ENCODE measurements at places on chromosomes 3 and 15. TPM values are rescaled to one million over a fixed set of nuclear protein-coding genes. Genes with fewer than 3 reads are reported as not detected.

DNA sequence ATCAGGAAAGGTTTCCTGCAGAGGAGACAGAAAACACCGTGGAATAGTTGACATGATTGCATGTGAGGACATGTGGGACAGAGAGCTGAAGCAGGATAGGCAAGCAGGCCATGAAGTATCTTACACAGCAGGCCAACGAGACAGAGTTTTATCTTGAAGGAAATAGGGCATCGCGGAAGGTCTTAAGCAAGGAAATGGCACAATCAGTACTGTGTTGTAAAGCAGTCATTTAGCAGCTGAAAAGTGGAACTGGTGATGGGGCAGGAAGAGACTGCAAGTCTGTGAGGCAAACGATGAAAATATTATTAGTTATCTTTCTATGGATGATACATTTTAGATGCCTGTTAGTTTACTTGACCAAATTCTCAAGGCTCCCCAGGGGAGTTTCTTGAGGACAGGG is 535.1 kb downstream of the SOX2 start:
- no peak for DNase-seq

DNA sequence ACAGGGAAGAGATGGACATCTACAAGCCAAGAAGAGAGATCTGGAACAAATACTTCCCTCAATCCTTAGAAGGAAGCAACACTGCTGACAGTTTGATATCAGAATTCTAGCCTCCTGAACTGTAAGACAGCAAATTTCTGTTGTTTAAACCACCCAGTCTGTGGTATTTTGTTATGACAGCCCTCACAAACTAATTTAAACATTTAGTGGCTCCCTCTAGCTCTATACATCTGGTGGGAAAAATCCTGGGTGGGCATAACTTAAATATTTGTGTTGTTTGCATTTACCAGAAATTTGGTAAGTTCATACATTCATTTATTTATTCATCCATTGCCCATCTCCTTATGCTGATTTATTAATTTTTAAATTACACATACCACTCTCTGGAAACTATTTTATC is 62.5 kb upstream of the GSK3B start:
- DNase-seq: no peak

DNA sequence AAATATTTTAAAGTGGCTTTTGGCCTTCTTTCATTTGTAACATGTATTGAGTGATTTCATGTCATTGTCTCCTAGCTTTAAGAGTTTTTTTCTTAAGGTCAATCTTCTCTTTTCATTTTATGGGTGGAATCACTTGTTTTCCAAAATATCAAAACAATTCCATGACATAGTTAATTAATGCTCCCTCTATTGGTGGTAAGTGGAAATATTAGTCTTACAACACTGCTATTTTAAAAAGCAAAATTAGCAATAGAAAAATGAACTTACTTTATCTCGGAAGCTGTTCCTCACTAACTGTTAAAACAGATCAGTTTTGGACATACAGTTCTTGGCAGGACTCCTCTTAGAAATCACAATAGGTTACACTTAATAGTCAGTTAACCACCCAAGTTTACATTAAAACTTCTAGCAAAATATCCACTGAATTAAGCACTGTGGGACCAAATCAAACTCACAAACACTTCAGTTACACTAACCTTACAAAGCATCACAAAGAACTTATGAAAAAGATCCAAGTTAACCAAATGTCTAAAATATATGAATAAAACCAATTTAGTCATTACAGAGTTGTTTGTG is 42.4 kb downstream of the TIGIT start:
- no peak for DNase-seq

DNA sequence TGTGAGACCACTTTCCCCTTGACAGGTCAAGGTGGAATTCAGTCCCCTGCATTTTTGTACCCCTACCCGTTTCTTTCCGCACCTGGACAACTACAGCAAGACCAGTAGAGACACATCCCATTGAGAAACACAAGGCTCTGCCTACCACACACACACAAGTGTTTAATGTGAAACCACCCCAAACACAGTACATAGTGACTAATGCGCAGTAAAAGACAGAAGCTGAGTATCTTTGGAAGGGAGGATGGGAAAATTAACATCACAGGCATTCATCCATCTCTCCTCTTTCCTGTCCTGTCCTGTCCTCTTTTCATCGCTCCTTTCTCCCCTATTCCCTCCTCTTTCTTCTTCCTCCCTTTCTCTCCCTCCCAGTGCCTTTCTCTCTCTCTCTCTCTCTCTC is 64.8 kb downstream of the SCN11A start:
- DNase-seq: no peak

DNA sequence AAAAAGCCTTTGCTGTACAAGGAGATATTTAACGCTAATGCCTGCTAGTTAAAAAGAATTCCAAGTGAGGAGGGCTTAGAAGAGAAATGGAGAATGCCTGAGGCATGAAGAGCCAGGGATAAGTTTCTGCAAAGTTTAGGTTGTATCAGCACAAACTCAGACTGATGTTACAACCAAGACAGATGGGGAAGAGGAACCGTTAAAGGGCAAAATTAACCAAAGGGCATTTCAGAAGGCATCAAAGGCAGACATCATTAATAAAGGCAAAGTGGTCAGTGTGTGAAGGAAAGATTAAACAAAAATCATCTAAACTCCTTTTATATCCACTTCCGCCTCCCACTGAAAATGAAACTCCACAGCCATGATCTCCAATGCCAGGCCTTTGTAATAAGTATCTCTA is 7.0 kb downstream of the MYO5A start:
- no peak for DNase-seq

- DNase-seq: no peak
Measured at GRCh38 chr3:48966367-48966766, 23.7 kb upstream of the P4HTM start.

DNA sequence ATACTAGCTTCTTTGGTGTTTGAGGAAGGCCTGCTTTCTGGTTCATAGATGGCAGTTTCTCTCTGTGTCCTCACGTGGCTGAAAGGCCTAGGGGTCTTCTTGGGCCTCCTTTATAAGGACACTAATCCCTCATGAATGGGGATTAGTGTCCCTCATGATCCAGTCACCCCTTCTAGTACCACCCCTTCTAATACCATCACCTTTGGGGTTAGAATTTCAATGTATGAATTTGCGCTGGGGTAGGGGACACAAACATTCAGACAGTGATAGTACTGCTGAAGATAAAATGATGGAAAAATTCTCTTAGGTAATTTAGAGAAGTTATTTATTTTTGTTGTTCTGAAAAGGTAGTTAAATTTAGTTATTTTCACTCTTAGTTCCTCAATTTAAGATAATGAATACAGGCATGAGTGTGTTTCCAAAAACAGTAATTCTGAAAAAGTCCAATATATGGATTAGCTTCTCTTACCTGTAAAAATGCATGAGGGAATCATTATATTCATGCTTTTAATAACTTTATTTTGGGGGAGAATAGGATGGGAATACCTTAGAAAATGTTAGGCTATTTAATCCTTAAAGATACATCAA is 103.6 kb downstream of the FNDC3B start:
- no peak for DNase-seq

GRCh38 chr3:66490984-66491383 is 9.8 kb downstream of the LRIG1 start:
- DNase-seq: no peak

- no peak for DNase-seq
Measured at GRCh38 chr3:37729119-37729518, 132.6 kb upstream of the CTDSPL start.

DNA sequence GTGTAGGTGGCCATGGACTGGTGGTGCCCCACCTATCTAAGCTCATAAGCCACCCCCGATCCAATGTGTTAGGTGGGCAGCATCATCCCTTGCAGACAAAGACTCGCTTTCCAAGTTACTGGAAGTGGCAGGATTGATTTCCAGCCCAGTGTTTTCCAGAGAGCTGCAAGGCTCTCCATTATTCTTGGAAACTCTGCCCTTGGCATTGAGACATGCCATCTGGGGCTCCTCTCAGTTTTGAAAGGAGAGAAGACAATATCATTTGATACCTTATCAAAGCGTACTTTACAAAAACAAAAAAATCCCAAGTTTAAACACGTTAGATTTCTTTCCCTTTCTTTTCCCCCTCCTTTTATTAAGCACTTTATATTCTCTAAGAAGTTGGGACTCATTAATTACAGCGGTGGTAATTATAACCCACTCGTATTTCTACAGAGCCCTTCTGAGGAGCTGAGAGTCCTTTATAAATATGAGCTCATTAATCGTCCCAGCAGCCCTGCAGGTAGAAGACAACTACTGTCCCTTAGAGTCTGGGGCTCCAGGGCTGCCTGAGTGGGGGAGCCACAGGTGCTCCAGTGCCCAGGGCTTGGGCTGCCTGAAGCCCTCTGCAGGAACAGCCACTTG is 226.1 kb downstream of the TLE3 start:
- DNase-seq: no peak

- no peak for DNase-seq
Measured at GRCh38 chr3:194755671-194756459, 70.2 kb downstream of the FAM43A start.

- DNase-seq: no peak
Measured at GRCh38 chr3:158617982-158618875, 26.1 kb upstream of the GFM1 start.

- DNase-seq: no peak
Measured at GRCh38 chr3:66712210-66712609, 211.4 kb upstream of the LRIG1 start.

GRCh38 chr3:129758785-129759320 is 134.7 kb downstream of the TMCC1 start:
- DNase-seq: no peak

- no peak for DNase-seq
Measured at GRCh38 chr3:49248840-49249227, 28.2 kb downstream of the C3orf62 start.

GRCh38 chr3:98986073-98986472 is 84.6 kb upstream of the DCBLD2 start:
- DNase-seq: no peak

DNA sequence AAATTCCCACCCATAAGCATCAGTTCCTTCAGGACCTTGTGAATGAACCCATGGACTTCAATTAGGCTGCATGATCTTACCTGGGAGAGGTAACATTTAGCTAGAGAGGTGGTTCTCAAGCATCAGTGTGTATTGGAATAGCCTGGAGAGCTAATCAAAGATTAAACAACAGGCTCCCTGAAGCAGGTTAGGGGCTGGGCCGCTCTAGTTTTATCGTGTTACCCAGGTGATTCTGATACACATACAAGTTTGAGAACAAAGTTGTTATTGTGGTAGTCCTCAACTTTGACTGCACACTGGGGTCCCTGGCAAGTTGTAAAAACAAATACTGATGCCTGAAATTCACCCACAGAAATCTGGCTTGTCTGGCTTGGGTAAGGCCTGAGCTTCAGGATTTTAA is 31.2 kb downstream of the MYH15 start:
- no peak for DNase-seq

DNA sequence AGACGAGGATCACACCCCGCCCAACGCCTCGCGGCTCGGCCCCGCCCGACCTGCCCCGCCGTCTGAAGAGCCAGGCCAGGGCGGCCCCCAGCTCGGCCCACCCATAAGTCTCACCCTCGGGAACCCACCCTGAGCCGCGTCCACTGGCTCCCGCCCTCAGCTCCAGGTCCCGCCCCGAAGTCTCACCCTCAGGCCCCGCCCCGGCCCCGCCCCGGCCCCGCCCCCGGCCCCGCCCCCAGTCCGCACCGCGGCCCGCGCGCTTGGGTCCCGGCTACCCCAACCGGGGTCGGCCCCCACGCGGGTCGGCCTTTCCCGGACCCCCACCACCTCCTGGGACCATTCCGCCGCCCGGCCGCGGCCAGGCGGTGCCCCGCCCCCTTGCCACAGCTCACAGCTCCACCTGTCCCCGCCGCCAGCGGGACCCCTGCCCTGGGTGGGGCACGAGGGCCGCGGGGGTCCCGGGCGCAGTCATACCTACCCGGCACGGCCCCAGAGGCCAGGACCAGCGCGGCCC is 489 bp downstream of the CSPG5 start:
- peak; percentile 61 for DNase-seq

DNA sequence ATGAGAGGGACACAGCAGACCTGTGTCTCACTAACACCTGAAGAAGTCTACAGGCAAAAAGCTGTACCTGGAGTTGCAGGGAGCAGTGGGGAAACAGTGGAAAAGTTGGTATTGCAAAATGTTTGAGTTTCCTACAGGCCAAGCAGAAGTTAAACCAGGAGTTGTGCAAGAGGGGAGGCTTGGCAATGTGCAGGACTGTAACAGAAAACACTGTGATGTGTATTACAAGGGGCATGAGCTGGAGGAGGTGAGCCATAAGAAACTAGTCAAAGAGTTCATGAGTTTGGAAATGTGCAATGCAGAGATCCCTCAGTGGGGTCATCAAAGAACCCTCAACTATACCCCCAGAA is 47.1 kb upstream of the SERPINI2 start:
- no peak for DNase-seq

- DNase-seq: no peak
Measured at GRCh38 chr3:160213191-160213590, 12.0 kb upstream of the C3orf80 start.

DNA sequence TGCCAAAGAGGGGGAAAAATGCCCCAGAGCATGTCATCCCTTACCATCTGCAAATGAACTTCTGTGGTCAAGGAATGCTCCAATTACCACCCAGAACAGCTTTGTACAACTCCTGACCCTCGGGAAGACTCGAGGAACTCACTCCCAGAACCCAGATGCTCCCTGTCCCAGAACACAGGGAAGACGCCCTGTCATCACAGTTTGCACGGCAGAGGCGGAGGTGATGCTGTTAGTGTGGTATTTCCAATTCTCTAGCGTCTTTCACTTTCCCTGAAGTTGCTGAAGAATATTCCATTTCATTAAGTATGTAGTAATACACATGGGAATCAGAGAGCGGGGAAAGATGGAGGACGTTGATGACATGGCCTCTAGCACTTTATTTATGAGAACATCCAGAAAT is 193.7 kb downstream of the TIGIT start:
- DNase-seq: peak; percentile 29

DNA sequence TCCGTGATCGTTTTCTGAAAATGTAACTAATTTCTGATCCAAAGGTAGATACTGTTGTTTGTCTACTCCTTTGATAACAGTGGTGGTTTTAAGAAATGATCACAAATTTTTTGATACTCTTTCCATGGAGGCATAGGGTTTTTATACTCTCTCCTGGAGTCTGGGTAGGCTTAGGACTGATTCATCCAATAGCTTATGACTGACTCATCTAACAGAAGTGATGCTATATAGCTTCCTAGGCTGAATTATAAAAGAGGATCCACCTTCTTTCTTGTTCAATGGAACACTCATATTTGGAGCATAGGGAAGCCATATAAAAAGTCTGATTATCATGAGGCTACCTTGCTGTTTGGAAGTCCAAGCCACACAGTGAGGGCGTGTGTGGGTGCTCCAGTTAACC is 84.3 kb downstream of the CHST2 start:
- DNase-seq: no peak

DNA sequence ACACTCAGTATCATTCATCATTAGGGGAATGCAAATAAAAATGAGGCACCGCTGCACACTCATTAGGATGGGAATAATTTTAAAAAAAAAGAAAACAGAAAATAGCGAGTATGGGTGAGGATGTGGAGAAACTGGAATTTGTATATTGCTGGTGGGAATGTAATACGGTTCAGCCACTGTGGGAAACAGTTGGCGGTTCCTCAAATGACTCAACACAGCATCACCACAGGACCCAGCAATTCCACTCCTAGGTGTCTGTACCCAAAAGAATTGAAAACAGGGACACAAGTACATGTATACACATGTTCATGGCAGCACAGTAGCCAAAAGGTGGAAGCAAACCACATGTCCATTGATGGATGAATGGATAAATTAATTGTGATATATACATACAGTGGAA is 35.2 kb upstream of the RFTN1 start:
- DNase-seq: no peak

CLK3 gene
- total RNA-seq: 55.3 TPM

SLC2A2 gene
- total RNA-seq: not detected

GOLGA6L10 gene
- total RNA-seq: 0.07 TPM

ARNT2 gene
- 4.1 TPM for total RNA-seq

MST1R gene
- total RNA-seq: 2.3 TPM

GPR160 gene
- 1.0 TPM for total RNA-seq

APOD gene
- total RNA-seq: 603 TPM
